ENCODE measurements at places on chromosomes 6 and 20.

- DNase-seq: peak; percentile 68
Observed at GRCh38 chr6:127481628-127482027, 22.4 kb upstream of the KIAA0408 start.

DNA sequence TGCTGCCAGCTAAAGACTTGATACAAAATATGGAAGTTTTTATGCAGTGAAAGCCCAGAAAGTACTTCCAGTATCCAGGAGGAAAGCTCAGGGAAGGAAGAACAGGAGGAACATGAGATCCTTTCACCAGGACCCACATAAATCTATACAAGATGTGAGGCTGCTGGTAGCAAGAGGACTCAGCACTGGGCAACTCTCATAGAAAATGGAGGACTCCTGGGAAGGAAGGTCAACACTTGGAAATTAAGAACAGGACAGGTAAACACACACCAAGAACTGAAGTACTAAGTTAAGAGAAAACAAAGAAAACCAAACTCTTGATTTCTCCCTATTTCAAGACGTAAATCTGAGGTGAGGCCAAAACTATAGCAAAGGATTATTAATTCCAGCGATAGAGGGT lies 220.5 kb upstream of the HSF2 start:
- DNase-seq: no peak

- DNase-seq: no peak
Observed at GRCh38 chr20:31494131-31494530, 19.0 kb downstream of the REM1 start.

DNA sequence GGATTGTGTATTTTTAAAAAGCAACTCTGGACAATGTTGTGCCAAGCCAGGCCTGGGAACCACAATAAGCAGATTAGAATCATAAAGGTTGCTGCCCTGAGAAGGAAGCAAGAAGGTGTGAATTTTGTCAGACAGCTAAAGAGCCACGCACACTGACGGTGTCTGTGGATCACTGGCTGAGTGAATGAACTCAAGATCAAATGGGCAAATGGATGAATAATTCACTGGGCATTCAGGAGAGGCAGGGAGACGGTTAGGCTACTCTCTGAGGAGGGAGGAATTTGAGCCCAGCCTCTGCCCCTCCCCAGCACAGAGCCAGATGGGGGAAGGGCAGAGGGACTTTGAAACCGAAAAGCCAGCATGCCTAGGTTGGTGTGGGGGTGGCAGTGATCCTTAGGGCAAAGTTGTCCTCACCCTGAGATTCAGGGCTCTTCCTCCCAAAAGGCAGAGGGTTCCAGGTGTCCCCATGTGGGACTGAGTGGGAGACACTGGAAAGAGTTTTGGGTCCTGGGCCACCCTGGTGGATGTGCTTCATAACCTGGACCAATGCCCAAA lies 19.5 kb upstream of the SLC22A7 start:
- DNase-seq: no peak

DNA sequence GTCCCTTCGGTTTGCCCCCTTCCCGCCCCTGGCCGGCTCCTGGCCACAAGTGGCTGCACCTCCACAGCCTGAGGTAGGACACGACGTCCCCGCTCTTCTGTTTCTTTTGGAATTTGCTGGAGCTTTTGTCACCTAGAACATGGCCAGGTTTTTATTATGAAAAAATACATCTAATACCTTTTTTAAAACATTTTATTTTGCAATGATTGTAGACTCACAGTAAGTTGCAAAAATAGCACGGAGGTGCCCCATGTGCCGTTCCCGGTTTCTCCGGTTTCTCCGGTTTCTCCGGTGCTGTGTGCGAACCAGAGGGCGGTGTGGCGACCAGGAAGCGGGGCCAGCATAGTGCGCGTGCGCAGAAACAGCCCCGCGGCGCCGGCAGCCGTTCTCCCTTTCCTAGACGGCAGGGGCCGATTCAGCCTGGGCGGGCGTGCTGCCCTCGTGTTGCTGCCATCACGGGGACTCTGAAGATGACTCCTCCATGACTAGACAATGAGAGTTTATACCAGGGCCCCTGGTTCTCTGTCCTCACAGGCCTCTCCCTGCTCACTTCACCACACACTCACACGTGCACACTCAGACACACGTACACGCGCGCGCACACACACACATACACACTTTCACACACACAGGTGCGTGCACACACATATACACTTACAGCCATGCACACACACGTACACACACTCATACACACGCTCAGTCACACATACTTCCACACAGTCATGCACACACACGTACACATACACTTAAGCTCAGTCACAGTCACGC lies 102.1 kb downstream of the TMEM242 start:
- DNase-seq: no peak

- DNase-seq: no peak
Observed at GRCh38 chr6:134967711-134968110, 17.8 kb upstream of the ALDH8A1 start.

- DNase-seq: no peak
Observed at GRCh38 chr6:159193923-159194322, 24.7 kb downstream of the FNDC1 start.

DNA sequence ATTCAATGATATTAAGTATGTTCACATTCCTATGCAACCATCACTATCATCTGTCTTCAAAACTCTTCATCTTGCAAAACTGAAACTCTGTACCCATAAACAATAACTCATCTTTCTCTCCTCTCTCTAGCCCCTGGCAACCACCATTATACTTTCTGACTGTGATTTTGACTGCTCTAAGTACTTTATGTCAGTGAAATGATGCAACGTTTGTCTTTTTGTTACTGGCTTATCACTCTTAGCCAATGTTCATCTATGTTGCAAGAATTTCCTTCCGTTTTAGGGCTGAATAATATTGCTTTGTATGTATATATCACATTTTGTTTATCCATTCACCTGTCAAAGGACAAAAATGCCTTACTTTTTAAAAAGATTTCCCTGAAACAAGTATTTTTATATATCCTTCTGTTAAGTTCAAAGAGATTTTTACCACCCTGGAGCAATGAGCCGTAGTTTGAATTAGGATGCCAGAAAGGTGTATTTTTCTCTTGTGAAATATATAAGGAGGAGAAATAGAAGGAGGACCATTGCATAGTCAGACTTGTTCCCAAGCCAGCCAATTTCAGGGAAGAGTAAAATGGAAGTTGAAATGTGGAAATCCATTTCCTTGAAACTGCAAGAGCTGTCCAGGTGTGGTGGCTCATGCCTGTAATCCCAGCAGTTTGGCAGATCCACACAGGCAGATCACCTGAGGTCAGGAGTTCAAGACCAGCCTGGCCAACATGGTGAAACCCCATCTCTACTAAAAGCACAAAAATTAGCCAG lies 4.0 kb upstream of the CGAS start:
- no peak for DNase-seq

- no peak for DNase-seq
Observed at GRCh38 chr6:108294297-108294726, 542 bp upstream of the AFG1L start.

GRCh38 chr20:45087814-45088213 lies 13.1 kb downstream of the KCNS1 start:
- no peak for DNase-seq

GRCh38 chr20:3932277-3932676 lies 43.1 kb downstream of the PANK2 start:
- DNase-seq: peak; percentile 27

GRCh38 chr20:21387528-21387927 lies 9.8 kb downstream of the NKX2-4 start:
- no peak for DNase-seq

GRCh38 chr6:73747289-73747688 lies 51.3 kb downstream of the CD109 start:
- DNase-seq: no peak

GRCh38 chr20:5000263-5001173 lies 792 bp downstream of the SLC23A2 start:
- no peak for DNase-seq

DNA sequence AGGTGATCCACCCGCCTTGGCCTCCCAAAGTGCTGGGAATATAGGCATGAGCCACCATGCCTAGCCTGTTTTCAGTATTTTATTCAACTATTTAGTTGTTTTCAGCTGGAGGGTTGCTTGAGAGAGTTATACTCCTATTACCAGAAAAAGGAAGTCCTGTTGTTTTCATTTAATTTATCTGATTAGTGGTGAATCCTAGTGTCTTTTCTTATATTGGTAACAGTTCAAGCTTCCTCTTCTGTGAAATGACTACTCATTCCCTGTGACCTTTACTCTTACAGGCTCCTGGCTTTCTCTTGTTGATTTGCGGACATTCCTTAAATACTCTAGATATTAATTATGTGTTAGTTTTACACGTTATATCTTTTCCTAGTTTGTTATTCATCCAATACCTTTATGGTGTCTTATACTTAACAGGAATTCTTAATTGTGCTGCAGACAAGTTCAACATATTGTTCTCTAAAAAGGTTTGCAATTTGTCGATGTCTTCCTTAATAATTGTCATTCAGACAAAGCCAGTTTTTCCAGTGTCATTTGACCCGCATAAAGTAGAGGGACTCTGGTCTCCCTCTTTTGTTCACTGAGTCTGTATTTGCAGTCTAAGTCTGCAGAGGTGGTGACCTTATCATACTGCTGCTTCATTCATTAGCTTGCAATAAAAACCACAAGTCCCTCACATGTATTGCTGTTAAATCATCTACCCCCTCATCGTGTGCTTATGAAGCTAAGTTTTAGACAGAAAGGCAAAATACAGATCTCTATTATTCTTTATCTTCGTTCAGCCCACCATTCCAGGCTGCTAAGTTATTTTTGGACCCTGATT lies 51.4 kb downstream of the ZBTB9 start:
- DNase-seq: no peak

DNA sequence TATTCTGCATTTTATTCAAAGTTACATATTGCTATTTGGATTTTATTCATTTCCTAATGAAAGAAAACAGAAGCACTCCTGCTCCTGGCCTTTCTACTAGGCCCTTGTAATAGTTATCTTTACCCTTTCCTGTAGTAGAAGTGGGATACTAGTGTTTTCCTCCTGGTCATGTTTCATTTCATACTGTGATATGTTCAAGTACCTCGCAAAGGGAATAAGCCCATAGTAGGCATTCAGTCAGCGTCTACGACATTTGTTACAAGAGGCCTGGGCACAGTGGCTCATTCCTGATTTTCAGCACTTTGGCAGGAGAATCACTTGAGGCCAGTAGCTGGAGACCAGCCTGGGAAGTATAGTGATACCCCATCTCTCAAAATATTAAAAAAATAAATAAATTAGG lies 154.1 kb downstream of the ARID1B start:
- no peak for DNase-seq

DNA sequence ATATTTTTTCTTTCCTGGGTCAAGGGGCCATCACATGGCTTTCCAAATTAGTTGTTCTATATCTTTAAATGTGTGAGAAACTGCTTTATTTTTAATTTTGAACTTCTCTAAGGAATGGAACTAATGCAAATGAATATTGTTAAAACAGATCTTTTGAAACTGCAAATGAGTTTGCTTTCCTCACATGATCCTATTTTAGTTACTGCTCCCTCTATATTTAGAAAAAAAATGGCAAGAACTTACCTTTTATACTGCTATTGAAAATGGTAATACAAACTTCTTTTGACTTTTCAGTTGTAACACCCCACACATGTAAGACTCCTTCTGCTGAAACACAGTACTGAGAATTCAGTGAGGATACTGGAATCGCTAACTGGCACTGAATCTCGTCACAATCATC lies 15.9 kb downstream of the IFNGR1 start:
- DNase-seq: no peak

GRCh38 chr6:152098683-152099082 lies 291.2 kb downstream of the ESR1 start:
- DNase-seq: no peak

- no peak for DNase-seq
Observed at GRCh38 chr6:161200610-161201370, 73.1 kb downstream of the AGPAT4 start.

- DNase-seq: no peak
Observed at GRCh38 chr6:154258064-154258757, 98.4 kb downstream of the IPCEF1 start.

- no peak for DNase-seq
Observed at GRCh38 chr6:45074439-45074838, 253.7 kb upstream of the RUNX2 start.

- no peak for DNase-seq
Observed at GRCh38 chr20:63322146-63322932, 29.4 kb downstream of the COL20A1 start.
